ENCODE measurements at places on chromosomes 13 and 19.

DNA sequence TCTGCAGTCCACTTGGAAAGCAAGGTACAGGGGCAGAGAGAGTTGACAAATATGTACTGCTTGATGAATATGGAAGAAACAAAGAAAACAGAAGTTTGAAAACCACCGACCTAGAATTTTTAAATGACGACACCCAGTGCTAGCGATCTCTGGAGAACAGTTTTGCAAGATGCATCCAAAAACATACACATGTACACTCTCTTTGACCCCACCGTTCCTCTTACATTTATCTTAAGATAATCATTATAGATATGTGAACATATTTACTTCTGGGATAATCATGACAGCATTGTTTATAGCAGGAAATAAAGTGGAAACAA, 40.8 kb upstream of the IGSF23 start:
- peaks cover 4% of the 10 kb centered on the region for H3K27me3 ChIP-seq
- H3K4me3 ChIP-seq, result no peak overlapping the region
- H3K27ac ChIP-seq, result no peak overlapping the region

DNA sequence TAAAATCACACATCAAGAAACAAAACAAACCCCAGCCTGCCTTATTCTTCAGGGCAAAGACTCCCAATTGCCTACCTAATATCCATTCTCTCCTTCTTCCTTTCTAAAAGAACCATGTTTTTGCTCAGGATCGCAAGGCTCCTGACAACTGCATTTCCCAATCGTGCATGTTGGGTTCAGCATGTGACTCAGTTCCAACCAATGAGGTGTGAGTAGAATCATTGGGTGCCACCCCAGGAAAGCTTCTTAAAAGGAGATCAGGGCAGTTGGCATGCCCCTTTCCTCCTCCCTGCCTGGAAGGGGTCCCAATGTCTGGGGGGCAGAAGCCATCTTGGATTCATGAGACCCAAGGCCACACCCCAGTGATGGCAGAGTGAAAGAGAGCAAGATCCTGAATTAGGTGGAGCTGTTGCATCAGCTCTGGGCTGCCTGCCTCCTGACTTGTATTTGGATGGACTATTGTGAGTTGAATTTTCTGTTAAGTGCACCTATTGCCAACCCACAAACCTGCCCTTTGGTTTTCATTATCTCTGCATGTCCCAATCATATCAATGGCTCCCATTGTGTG, 26.0 kb upstream of the UBAC2 start:
- H3K27me3 ChIP-seq, result peaks cover 3% of the 10 kb centered on the region
- no peak overlapping the region for H3K27ac ChIP-seq
- no peak for DNase-seq
- H3K36me3 ChIP-seq, result no peaks in the 10 kb centered on the region
- H3K4me3 ChIP-seq, result no peak overlapping the region
- H3K4me1 ChIP-seq, result no peaks in the 10 kb centered on the region

DNA sequence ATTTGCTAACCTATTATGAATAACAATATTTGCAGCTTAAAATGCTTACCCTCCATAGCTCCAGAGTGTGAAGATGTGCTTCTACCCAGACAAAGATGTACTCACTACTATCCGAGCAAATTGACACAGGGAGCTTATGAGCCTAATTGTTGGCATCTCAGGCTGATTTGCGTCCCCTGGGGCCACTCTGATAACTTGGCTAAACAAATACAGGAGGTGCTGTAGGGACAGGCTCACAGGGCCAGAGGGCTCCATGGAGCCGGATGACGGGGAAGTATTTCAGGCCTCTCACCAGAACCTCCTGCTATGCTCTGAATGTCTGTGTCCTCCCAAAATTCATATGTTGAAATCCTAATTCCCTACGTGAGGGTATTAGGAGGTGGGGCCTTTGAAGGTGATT, 26.7 kb upstream of the C19orf12 start:
- no peak overlapping the region for H3K4me3 ChIP-seq
- H3K36me3 ChIP-seq, result no peaks in the 10 kb centered on the region
- H3K27ac ChIP-seq, result no peak overlapping the region
- H3K4me1 ChIP-seq, result no peaks in the 10 kb centered on the region
- DNase-seq, result no peak
- peaks cover 5% of the 10 kb centered on the region for H3K27me3 ChIP-seq

DNA sequence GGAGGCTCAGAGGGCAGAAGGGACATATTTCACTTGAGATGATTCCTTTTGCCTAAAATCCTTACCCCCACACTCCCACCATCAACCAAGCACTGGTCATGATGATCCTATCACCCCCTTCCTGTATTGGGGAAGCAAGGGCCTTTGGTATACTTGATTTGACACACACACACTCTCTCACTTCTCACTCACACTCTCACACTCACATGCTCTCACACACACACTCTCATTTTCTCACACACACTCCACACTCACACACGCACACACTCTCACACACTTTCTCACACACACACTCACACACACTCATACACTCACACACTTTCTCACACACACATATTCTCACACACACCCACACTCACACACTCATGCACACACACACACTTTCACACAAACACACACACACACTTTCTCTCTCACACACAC, 8.6 kb downstream of the RGCC start:
- H3K36me3 ChIP-seq, result no peaks in the 10 kb centered on the region
- no peaks in the 10 kb centered on the region for H3K4me1 ChIP-seq
- H3K27ac ChIP-seq, result peak overlapping the region; percentile 60

- no peak for DNase-seq
- no peaks in the 10 kb centered on the region for H3K36me3 ChIP-seq
- no peaks in the 10 kb centered on the region for H3K4me1 ChIP-seq
- no peak overlapping the region for H3K27ac ChIP-seq
Measured at GRCh38 chr13:48579165-48579918, 46.5 kb upstream of the RCBTB2 start.

DNA sequence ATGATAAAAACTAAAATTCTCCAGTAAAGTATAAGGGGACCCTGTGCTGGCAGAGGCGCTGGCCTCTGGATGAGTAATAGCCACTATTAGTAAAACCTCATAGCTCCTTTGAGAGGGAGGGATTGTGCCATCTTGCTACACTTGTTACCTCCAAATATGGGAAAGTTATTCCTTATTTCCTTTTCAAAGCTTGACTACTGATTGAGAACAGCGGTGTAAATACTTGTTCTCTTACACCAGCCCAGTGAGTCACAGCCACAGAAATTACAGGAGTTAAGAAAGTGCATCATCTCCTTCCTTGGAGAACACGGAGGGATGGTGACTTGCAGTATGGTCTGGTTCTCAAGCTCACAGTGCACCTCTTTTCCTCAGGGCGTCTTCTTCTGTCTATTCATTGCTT, 379.0 kb downstream of the EFNB2 start:
- H3K27ac ChIP-seq, result no peak overlapping the region
- no peaks in the 10 kb centered on the region for H3K4me1 ChIP-seq
- H3K36me3 ChIP-seq, result no peaks in the 10 kb centered on the region
- no peak overlapping the region for H3K4me3 ChIP-seq
- no peak for DNase-seq

- peak; percentile 92 for DNase-seq
- H3K27me3 ChIP-seq, result no peaks in the 10 kb centered on the region
- H3K27ac ChIP-seq, result peak overlapping the region; percentile 95
Measured at GRCh38 chr19:18304458-18305310, 18.2 kb downstream of the LSM4 start.

GRCh38 chr13:100362781-100363180, 225.8 kb downstream of the GGACT start:
- no peaks in the 10 kb centered on the region for H3K36me3 ChIP-seq
- no peak overlapping the region for H3K4me3 ChIP-seq
- H3K27me3 ChIP-seq, result no peaks in the 10 kb centered on the region
- no peaks in the 10 kb centered on the region for H3K4me1 ChIP-seq
- H3K27ac ChIP-seq, result no peak overlapping the region

DNA sequence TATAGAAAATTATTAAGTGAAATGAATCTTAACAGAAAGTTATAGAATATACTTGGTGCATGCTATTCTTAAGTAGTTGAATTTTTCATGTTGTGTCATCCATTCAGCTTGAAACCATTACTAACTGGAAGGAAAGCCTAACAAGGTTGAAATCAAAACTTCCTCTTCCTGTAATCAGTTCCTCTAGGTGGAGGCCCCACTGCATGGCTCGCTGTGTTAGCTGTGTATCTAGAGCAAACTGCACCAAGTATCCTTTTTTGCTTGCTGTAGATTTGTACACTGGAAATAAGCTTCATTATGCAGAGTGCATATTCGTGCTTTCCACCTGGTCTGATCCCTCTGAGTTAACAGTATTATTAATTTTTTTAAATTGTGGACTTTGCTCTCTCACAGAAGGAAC, 1146.1 kb downstream of the EFNB2 start:
- H3K36me3 ChIP-seq, result no peaks in the 10 kb centered on the region
- no peaks in the 10 kb centered on the region for H3K4me1 ChIP-seq
- H3K4me3 ChIP-seq, result no peak overlapping the region
- no peak for DNase-seq
- no peaks in the 10 kb centered on the region for H3K27me3 ChIP-seq
- H3K27ac ChIP-seq, result no peak overlapping the region

DNA sequence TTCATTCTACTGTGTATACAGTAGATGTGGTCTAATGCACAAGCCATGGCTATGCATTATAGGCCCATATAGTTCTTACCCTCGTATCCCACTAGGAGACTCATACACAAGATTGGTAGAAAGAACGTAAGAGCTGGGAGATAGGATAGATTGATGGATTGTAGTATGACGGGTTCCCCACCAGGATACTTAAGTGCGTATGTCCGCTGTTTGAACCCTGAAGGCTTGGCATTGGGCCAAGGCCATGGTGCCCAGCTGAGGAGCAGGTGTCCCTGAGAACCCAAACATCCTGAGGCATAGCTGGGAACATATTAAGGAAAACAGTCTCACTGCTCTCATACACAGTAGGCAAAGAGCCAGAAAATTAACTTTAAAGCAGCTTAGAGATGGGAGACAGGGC, 617.5 kb upstream of the KLF12 start:
- no peaks in the 10 kb centered on the region for H3K4me1 ChIP-seq
- H3K27me3 ChIP-seq, result no peaks in the 10 kb centered on the region
- H3K4me3 ChIP-seq, result no peak overlapping the region
- DNase-seq, result no peak
- no peaks in the 10 kb centered on the region for H3K36me3 ChIP-seq

DNA sequence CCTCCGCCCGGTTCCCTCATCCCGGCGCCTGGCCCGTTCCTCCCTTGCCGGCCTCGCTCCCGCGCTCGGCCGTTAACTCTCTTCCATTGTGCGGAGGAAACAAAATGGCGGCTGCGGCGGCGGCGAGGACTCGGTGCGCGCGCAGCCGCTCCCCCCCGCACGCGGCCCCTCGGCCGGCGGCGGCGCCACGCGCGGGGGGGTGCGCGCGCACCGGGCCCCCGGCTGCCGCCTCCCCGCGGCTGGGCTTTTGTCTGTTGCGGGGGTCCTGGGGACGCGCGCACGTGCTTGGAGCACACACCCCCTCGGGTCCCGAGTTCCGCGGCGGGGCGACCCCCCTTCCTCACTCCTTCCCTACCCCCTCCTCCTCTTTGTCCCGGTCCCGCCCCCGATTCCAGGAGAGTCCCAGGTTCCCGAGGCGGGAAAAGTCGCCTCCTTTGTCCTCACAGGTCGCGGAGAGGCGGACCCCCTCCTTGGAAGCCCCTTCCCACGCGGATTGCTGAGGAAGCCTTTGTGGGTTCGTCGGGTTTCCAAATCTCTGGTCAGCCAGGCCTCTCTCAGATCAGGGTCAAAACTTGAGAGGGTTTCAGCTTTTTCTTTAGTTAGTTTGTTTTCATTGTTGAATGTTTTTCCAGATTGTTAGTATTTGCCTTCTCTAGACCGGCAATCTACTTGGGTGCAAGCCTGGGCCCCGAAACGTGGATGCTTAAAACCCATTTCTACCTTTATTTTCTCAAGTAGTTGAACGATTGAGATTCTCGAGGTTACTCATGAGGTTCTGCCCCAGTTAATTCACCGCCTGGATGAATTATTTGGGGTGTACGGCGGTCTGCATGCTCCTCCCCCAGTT, 687 bp downstream of the ILF3 start:
- peaks cover 50% of the 10 kb centered on the region for H3K4me1 ChIP-seq
- H3K4me3 ChIP-seq, result peak overlapping the region; percentile 99
- no peaks in the 10 kb centered on the region for H3K27me3 ChIP-seq
- peak overlapping the region; percentile 99 for H3K27ac ChIP-seq

DNA sequence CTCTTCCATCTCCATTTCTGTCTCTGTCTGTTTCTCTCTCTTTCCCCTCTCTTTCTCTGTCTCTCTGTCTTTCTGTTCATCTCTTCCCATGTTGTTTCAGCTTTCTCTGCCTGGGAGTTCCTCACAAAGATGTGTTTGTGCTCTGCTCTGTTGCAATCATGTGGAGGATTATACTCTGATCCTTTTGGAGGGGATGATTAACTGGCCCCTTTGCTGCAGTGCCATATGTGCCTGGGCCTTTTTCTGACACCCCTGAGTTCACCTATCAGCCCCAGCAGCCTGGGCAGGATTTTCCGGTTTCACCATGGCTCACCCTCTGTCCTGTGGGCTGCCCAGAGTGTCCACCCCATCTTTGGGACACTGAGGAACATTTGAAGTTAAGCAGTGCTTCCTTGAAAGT, 9.0 kb upstream of the TEX26 start:
- no peaks in the 10 kb centered on the region for H3K4me1 ChIP-seq
- H3K36me3 ChIP-seq, result no peaks in the 10 kb centered on the region
- no peak overlapping the region for H3K4me3 ChIP-seq
- no peak overlapping the region for H3K27ac ChIP-seq

DNA sequence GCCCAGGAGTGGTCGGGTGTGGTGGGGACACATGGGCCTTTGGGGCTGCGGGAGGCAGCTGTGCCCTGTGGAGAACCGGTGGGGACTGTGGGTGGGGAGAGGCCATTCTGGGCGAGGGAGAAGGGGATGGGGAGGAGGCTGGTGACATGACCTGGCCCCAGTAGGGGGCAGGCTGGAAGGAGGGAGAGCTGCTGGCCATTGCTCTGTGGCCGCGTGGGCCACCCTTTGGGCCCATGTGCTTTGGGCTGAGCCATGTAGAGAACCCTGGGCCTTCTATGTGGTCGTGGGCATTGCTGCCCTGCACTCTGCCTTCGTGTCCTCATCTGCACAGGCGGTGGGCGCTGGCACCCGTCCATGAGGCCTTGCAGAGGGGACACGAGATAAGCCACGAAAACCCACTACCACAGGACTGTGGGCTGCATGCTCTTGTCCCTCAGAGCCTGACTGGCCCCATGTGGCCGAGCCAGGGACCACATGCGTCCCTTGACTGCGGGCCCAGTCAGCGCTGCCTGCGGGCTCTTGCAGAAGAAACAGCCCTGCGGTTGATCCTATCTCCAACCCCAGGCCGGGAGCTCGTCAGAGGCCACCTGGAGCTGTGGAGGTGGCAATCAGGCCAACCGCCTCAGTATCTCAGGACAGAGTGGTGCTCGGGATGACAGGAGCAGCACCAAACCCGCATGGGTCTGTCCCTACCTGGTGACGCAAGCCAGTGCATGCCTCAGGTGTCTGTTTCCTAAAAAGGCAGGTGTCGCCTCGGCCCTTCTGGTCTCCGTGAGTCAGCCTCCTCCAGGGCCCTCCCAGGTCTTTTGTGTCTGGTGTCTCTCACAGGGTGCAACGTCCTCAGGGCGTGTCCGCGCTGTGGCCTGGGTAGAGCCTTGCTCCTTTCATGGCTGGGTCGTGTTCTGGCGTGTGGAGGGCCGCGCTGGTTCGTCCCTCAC, 14.3 kb downstream of the FZR1 start:
- H3K4me1 ChIP-seq, result peaks cover 15% of the 10 kb centered on the region
- no peaks in the 10 kb centered on the region for H3K27me3 ChIP-seq
- H3K4me3 ChIP-seq, result no peak overlapping the region
- no peak overlapping the region for H3K27ac ChIP-seq
- H3K36me3 ChIP-seq, result no peaks in the 10 kb centered on the region

Data from psoas muscle (tissue), 8 donors.